ENCODE measurements at places on chromosomes 16 and 17.

DNA sequence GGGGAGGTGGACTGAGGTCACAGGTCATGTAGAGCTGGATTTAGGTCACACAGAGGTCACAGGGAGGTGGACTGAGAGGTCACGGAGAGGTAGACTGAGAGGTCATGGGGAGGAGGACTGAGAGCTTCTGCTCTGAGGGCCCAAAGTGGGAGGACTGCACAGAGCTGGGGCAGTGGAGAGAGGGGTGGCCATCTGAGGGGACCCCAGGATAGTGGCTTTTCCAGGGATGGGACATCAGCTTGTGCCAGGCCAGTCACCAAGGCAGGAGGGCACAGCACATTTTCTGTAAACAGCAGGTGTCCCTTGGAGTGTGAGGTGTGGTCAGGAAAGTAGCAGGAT lies 26.1 kb upstream of the JPT2 start:
- no peak for DNase-seq

DNA sequence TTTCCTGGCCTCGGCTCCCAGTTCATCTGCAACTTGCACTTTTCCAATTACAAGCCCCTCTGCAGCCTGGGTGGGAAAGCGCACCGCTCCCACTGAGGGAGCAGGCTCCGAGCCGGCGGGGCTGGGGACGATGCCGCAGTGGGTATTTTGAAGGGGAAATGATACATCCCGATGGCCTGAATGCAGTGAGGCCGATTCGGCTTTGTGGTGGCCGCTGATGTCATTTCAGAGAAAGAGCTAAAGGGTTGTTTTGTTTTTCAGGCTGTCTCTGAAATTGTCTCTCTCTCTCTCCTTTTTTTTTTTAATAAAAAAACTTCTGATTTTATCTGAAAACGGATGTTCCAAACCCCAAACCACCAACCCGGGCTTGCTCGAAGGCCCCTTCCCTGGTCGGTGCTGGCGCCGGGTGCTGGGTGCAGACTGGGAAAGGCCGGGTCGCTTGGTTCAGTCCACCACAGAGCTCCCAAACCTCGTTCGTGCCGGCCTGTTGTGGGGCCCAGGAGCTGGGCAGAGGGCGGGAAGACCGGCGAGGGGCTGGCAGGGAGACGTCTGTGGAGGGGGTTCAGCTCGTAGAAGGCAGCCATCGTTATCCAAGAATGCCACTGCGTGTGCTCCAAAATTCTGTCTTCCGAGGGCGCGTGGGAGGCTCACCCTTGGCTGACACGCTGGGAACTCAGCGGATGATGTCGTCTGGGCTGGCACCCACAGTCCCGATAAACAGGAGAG lies 102.8 kb downstream of the FOXL1 start:
- no peak for DNase-seq

GRCh38 chr16:90070440-90070839 lies 6.7 kb downstream of the PRDM7 start:
- no peak for DNase-seq

- no peak for DNase-seq
Observed at GRCh38 chr17:65756760-65757159, 195.3 kb upstream of the AXIN2 start.

DNA sequence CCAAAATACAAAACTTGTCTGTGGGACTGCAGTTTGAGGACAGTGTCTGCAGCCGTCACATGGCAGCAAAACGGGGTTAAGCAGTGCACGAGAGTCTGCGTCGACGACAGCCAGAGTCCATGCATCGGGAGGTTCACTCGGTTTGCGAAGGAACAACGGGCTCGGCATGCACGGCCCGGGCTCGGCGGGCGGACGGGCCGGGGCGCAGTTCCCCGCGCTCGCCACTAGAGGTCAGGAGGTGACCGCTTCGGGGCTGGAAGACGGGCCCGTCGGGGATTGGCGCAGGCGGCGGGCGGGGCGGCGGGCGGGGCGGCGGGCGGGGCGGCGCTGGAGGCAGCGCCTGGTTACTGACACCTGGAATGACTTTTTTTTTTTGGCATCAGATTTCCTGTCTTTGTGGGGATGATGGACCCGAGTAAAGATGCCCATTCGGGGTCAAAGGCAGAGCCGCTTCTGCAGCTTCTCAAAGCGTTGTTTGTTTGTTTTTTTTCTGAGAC lies 6.5 kb downstream of the SCGB1C2 start:
- peak; percentile 83 for DNase-seq

GRCh38 chr16:87165151-87165550 lies 152.0 kb downstream of the C16orf95 start:
- DNase-seq, result no peak

DNA sequence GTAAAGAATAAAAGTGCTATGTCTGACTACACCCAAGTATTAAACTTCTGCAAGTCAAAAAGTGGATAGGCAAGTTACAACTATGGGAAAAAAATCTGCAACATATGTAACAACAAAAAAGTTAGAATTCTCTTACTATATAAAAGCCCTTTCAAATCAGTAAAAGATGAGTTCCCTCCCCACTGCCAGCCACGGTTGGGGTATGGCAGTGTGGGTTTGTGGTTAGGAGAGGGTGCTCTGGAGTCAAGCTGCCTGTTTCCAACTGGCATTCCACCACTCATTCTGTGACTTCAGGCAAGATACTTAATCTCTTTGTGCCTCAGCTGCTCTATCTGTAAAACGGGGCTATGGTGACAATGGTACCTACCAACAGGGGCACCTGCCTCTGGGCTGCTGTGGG lies 26.6 kb upstream of the MFSD6L start:
- DNase-seq, result no peak

DNA sequence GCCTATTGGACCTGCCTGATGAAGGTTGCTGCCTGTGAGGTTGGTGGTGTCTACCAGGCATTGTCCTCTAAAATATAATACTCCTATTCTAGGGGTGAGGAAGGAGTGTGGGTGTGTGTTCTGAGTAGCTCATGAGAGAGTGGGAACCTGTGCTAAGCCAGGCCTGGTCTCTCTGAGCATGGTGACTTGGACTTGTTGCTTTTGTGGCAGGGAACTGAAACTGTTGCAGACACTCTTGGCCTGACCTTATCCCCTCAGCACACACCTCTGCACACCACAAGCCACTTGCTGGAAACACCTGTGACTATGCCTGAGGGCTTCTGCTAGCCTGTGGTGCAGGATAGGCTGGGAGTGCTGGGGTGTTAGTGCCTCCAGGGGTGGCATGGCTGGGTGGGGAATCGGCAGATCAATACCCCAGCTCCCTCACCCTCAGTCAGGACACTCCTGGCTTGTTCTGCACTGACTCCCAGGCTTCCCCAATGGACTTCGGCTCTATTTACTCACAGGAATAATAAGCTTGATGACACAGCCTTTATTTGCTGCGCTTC lies 29.9 kb downstream of the PLCG2 start:
- no peak for DNase-seq

GRCh38 chr16:84239909-84240308 lies at the start of gene KCNG4:
TSS of gene KCNG4 (minus strand) at chr16:84240012. CDS start at chr16:84237485, 2,527 bp downstream.
- DNase-seq, result no peak

DNA sequence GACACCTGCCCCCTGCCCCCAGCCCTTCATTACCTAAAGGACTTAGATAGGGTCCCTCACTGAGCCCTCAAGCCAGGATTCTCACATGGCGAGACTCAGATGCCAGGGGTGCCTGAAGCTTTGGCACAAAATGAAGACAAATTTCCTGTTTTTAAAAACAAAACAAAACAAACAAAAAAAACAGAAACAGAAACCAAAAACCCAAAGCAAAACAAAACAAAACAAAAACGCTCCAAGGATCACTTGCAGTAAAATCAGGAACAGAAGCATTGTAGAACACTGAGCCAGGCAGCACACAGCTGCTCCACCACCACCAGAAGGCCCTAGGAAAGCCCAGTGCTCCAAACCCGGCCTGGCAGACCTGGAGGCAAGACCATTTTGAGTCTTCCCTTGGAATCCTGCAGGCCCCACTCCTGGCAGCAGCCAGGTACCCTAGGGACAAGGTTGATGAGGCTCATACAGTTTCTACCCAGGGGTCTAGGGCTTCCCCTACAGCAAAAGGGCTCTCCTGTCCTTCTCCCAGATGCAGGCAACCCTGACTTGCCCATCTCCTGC lies 20.8 kb downstream of the MYO18A start:
- DNase-seq, result no peak

DNA sequence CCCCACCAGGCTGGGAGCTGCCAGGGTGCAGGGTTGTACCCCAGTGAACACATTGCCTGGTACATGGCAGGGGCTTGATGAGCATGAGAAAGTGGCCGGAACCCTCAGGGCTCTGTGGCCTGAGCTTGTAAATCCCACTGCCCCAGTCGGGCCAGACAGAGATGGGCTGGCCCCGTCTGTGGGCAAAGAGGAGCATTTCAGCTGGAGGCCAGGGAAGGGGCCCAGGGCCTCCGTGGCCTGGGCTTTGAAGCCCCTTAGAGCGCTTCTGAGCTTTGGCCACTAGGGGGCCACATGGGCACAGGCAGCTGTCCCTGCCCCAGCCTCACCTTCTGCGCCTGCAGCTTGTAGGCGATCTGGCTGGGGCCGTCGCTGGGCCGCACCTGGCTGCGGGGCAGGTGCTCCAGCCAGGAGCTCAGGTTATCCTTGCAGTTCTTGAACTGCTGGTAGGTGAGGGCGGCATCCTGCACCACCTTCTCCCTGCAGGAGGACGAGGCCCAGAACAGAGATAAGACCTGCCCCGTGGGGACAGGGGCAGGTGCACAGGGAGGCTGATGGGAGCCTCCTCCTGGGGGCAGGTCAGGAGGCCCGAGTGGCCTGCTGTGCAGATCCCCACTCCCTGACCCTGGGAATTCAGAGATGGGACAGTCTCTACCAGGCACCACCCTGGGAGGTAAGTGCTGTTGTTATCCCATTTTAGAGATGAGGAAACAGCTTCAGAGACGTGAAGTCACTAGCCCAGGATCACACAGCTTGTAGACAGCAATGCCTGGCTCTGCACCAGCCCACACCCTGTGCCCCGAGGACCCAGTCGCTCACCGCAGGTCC lies 12.8 kb downstream of the EVPL start:
- peak; percentile 59 for DNase-seq
